ENCODE measurements at places on chromosomes 7 and 10. TPM values are rescaled to one million over a fixed set of nuclear protein-coding genes. Genes with fewer than 3 reads are reported as not detected.
A peak's percentile ranks its signal among the peaks of the same experiment; 100 is the strongest.

- H3K4me3 ChIP-seq, result peak overlapping the region; percentile 86
- DNase-seq, result peak; percentile 47
- no peaks in the 10 kb centered on the region for H3K36me3 ChIP-seq
- H3K4me1 ChIP-seq, result peaks cover 42% of the 10 kb centered on the region
- no peaks in the 10 kb centered on the region for H3K27me3 ChIP-seq
These were observed 739 bp upstream of the CCDC186 start for GRCh38 chr10:114174695-114175188.

Gene ICA1
- 54.9 TPM for total RNA-seq

- H3K4me3 ChIP-seq, result no peak overlapping the region
- H3K4me1 ChIP-seq, result peaks cover 4% of the 10 kb centered on the region
- no peaks in the 10 kb centered on the region for H3K27me3 ChIP-seq
- no peak overlapping the region for H3K27ac ChIP-seq
- no peaks in the 10 kb centered on the region for H3K36me3 ChIP-seq
These were observed 310.7 kb downstream of the GALNT17 start for GRCh38 chr7:71442492-71443190.

GRCh38 chr7:138328215-138328614 lies 131.8 kb upstream of the TRIM24 start:
- no peak for DNase-seq
- H3K36me3 ChIP-seq, result no peaks in the 10 kb centered on the region
- no peak overlapping the region for H3K4me3 ChIP-seq
- peak overlapping the region; percentile 28 for H3K27ac ChIP-seq
- no peaks in the 10 kb centered on the region for H3K27me3 ChIP-seq
- H3K4me1 ChIP-seq, result no peaks in the 10 kb centered on the region

DNA sequence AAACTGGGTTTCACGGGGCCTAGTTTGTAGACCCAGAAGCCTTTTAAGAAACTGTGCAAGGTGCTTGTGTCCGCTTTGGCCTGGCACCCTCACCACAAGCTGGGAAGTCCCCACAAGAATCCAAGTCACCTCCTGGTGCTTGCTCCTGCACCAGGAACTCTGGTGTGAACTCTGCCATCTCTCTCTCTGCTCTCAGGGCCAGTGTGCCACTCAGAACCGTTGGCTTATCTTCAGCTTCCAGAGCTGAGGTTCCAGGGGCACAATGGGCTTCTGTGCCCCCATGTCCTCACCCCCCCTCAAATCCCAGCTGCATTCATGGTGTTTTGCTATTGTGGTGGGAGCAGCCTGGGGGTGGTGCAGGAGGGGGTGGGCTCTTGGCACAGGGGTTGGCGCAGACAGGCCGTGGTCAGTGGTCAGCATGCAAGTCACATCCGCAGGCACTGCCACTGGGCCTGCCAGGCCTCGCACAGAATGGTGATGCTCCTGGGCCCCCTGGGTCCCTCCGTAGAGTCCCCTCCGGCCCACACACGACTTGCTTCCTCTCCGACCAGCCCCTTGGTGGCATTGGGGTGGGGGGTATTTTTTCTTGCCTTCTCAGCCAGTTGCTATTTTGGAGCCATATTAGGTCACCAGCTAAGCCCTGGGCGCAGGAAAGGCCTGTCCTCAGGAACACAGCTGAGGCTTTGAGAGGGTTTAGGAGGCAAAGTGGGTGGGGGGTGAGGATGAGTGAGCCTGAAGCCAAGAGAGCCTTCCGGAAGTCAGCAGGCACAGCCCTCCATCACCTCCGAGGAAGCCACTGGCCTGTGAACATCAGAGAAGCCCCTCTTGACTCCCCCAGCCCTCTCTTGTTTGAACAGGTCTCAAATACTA lies 3.0 kb downstream of the ZCCHC24 start:
- H3K4me1 ChIP-seq, result peaks cover 88% of the 10 kb centered on the region
- H3K27me3 ChIP-seq, result no peaks in the 10 kb centered on the region
- H3K27ac ChIP-seq, result peak overlapping the region; percentile 99
- peaks cover 5% of the 10 kb centered on the region for H3K36me3 ChIP-seq

GRCh38 chr7:135537453-135537852 lies 20.3 kb upstream of the NUP205 start:
- no peaks in the 10 kb centered on the region for H3K36me3 ChIP-seq
- no peaks in the 10 kb centered on the region for H3K4me1 ChIP-seq
- no peak overlapping the region for H3K27ac ChIP-seq

- no peaks in the 10 kb centered on the region for H3K36me3 ChIP-seq
- peak overlapping the region; percentile 33 for H3K27ac ChIP-seq
These were observed 18.6 kb upstream of the SMO start for GRCh38 chr7:129169686-129170440.

GRCh38 chr7:108450160-108450559 lies 6.1 kb downstream of the NRCAM start:
- H3K36me3 ChIP-seq, result no peaks in the 10 kb centered on the region
- peaks cover 7% of the 10 kb centered on the region for H3K4me1 ChIP-seq
- H3K27me3 ChIP-seq, result peaks cover 70% of the 10 kb centered on the region
- no peak overlapping the region for H3K27ac ChIP-seq

Gene DYNC1I1
- 38.8 TPM for total RNA-seq

DNA sequence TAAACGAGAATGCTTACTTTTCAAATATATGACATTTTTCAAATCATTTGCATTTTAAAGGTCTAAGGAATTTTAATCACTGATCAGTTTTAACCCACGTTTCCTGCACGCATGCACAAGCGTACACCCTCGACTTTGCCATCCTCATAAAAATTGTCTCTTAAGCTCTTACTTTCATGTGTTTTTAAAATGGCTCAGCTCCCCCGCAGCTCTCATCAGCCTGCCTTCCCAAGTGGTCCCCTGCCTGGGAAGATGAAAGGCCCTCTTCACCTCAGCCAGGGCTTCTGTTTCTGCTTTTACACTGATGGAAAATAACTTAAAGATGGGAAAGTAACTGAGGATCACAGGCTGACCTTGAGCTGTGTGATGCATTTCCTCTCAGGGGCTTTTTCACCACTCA lies 131.6 kb upstream of the LSM8 start:
- no peak for DNase-seq
- H3K27me3 ChIP-seq, result peaks cover 10% of the 10 kb centered on the region
- no peaks in the 10 kb centered on the region for H3K4me1 ChIP-seq
- H3K36me3 ChIP-seq, result no peaks in the 10 kb centered on the region

- H3K4me1 ChIP-seq, result no peaks in the 10 kb centered on the region
- no peak overlapping the region for H3K27ac ChIP-seq
- DNase-seq, result no peak
- H3K36me3 ChIP-seq, result no peaks in the 10 kb centered on the region
These were observed 16.6 kb upstream of the LANCL2 start for GRCh38 chr7:55348502-55348901.

DNA sequence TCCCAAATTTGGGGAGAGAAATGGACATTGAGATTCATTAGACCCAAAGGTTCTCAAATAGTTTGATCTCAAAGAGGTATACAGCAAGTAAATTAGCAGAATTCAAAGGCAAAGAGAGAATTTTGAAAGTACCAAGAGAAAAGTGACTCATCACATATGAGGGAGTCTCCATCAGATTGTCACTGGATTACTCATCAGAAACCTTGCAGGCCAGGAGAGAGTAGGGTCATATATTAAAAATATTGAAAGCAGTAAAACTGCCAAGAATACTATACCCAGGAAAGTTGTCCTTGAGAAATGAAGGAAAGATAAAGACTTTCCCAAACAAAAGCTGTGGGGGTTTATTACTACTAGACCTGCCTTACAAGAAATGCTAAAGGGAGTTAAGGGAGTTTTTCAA lies 140.6 kb downstream of the TMEM168 start:
- DNase-seq, result no peak
- no peak overlapping the region for H3K4me3 ChIP-seq
- no peaks in the 10 kb centered on the region for H3K27me3 ChIP-seq
- H3K27ac ChIP-seq, result no peak overlapping the region
- H3K36me3 ChIP-seq, result no peaks in the 10 kb centered on the region

Gene FZD1
- 14.1 TPM for total RNA-seq

DNA sequence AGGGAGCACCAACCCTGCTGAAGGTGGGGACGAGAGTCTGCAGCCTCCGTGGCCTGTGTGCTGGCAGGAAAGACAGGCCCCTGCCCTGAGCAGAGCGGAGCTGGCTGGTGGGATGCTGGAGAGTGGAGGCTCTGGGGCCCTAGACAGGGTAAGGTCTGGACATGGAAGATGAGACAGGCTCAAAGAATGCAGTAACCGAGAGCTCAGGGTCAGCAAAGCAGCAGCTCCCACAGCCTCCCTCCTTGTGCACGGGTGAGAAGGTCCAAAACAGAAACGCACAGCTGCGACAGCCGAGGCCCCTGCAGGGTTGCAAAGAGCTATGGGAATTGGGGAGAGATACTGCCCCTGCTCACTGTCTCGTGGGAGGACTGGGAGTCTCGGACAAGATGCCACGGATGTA lies 80.5 kb downstream of the TNS3 start:
- no peak for DNase-seq
- no peaks in the 10 kb centered on the region for H3K36me3 ChIP-seq
- peaks cover 66% of the 10 kb centered on the region for H3K4me1 ChIP-seq
- no peaks in the 10 kb centered on the region for H3K27me3 ChIP-seq
- H3K4me3 ChIP-seq, result no peak overlapping the region

DNA sequence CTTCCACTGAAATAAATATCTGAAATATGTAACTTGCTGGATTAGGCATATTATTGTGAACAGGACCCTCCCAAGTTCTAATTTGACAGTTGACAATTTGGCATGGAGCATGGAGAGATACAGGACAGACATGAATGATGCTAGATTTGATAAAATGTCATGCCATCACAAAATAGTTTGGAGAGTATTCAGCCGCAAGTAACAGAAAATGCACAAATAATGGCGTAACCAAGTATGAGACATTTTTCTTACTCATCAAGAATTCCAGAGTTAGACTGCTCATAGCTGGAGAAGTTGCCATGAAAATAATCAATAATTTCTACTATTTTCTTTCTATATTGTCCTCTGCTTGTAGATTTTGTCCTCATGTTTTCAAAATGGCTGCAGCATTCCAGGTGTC lies 45.5 kb upstream of the GPAM start:
- H3K27me3 ChIP-seq, result peaks cover 9% of the 10 kb centered on the region
- H3K4me1 ChIP-seq, result no peaks in the 10 kb centered on the region
- H3K27ac ChIP-seq, result no peak overlapping the region
- H3K36me3 ChIP-seq, result no peaks in the 10 kb centered on the region
- DNase-seq, result no peak
- H3K4me3 ChIP-seq, result no peak overlapping the region

Gene GDF2
- not detected for total RNA-seq

Gene PTPRN2
- total RNA-seq, result 1.3 TPM

DNA sequence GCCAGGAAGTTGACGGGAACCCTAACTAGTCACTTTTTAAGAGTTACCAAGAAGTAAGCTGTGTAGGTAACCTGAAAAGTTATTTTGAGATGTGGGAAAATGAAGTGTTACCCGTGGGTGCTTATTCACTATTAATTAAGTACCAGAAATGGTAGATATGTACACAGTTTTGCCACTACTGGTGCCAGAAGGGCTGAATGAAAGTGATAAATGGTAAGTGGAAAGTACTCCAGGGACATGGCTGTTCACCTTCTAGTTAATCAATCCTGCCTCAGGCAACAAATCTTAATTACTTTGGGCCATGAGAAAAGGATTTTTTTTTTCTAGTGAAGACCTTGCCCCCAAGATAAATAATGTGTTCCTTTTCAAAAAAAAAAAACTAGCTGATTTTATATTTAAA lies 15.8 kb downstream of the NET1 start:
- peaks cover 5% of the 10 kb centered on the region for H3K4me1 ChIP-seq
- no peaks in the 10 kb centered on the region for H3K27me3 ChIP-seq
- H3K36me3 ChIP-seq, result peaks cover 9% of the 10 kb centered on the region
- DNase-seq, result no peak

DNA sequence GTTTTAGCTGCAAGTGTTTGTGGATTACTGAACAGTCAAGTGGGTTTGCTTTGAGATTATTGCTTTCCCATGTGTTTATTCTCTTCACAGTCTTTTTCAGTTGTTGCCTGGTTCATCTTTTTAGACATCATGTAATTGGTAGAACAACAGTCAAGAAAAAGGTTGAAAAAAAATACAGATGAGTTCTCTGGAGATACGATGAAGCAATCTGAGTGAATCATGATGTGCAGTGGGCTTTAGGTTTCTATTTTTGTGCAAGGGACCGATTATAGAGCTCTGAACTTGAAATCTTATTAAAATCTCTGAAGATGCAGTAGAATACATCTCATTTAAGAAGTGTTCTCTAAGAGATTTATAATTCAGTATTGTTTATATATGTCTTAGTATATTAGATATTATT lies 145.7 kb downstream of the SDK1 start:
- no peak overlapping the region for H3K27ac ChIP-seq
- peaks cover 6% of the 10 kb centered on the region for H3K27me3 ChIP-seq
- DNase-seq, result no peak
- H3K4me1 ChIP-seq, result no peaks in the 10 kb centered on the region

DNA sequence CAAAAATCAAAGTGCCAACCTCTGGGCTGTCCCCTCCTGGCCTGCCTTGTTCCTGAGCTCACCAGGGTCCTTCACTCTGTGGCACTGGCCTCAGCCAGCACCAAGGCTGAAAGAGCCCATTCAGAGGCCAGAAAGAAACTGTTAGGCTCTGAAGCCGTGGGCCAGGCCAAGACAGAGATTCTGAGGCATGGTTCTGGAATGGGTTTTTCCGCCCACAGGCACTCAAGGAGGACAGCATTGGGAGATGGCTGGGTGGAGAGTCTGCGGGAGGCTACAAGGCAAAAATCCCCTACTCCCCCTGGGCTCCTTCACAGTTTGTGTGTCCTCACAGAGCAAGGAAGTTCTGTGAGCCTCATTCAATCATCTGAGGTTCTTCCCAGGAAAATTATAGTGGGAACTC lies 31.7 kb downstream of the GRIFIN start:
- peaks cover 3% of the 10 kb centered on the region for H3K4me1 ChIP-seq
- H3K36me3 ChIP-seq, result no peaks in the 10 kb centered on the region
- H3K27ac ChIP-seq, result peak overlapping the region; percentile 56
- H3K27me3 ChIP-seq, result no peaks in the 10 kb centered on the region
- peak; percentile 33 for DNase-seq

GRCh38 chr7:30485667-30486066 lies 7.1 kb upstream of the NOD1 start:
- no peaks in the 10 kb centered on the region for H3K36me3 ChIP-seq
- no peak overlapping the region for H3K4me3 ChIP-seq
- DNase-seq, result no peak
- H3K27me3 ChIP-seq, result no peaks in the 10 kb centered on the region
- no peak overlapping the region for H3K27ac ChIP-seq

DNA sequence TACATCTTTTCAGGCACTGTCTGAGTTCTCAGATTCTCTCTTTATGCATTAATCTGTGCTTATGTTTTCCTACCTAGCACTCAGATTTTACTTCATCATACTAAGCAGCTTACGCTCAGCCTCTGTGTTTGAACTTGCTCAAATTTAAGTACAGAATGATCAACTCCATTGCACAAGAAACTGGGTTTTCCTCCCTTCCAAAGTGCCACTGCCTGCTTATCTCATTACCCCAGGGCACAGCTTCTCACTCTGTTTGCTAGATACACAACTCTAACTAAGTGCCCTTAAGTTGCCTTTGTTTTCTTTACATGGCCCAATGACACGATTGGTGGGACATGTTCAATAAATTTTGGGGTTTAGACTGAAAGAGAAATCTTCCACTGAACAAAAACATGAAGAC lies 267.7 kb downstream of the GFRA1 start:
- H3K27ac ChIP-seq, result no peak overlapping the region
- H3K4me1 ChIP-seq, result peaks cover 12% of the 10 kb centered on the region
- peaks cover 3% of the 10 kb centered on the region for H3K27me3 ChIP-seq
- DNase-seq, result no peak

Gene PRSS2
- total RNA-seq, result not detected

Gene HMX3
- not detected for total RNA-seq

- H3K27me3 ChIP-seq, result peaks cover 5% of the 10 kb centered on the region
- no peaks in the 10 kb centered on the region for H3K36me3 ChIP-seq
- no peaks in the 10 kb centered on the region for H3K4me1 ChIP-seq
These were observed 720.5 kb downstream of the GRID1 start for GRCh38 chr10:85645926-85646711.

- peaks cover 49% of the 10 kb centered on the region for H3K4me1 ChIP-seq
- peak overlapping the region; percentile 58 for H3K27ac ChIP-seq
- H3K27me3 ChIP-seq, result no peaks in the 10 kb centered on the region
These were observed 83.0 kb upstream of the DUSP5 start for GRCh38 chr10:110414548-110415309.
